ENCODE measurements at places on chromosomes 6 and 20.

DNA sequence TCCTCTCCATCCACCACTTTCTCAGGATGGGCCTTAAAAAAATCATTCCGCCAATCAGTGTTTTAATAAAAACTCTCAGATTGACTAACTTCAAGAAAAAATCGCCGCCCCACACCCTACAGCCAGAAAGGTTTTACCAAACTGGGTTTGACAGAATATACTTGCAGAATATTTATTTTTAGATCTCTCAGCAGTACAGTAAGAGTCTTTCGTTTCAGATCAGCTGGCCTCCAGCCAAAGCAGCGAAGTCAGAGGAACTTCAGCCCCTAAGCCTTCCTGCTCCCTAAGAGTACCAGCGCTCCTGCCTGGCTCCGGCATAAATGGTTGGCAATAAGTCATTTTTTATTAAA lies 24.7 kb downstream of the TBC1D7 start:
- no peak for DNase-seq

- no peak for DNase-seq
Measured at GRCh38 chr6:53679446-53679933, 13.9 kb upstream of the KLHL31 start.

DNA sequence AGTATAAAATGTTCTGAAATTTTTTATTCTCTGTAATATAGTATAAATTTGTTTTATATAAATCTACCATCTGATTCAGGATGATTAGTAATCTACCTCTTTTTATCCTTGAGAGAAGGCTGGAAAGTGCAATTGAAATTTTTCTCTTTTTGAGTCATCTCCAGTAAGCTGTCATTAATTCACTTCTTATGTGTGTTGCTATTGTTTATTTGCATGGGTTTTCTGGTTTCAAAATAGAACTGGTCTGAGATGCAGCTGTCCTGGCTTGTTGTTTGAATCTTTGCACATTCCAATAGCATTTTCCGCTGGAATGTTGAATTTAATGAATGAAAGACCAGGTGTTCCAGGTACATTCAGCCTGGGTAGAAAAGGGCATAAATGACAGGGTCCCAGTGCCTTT lies 24.3 kb upstream of the TAB2 start:
- DNase-seq, result no peak

GRCh38 chr6:148529010-148529409 lies 186.4 kb downstream of the SASH1 start:
- DNase-seq, result no peak

- DNase-seq, result no peak
Measured at GRCh38 chr20:38085026-38085425, 51.5 kb downstream of the RPRD1B start.

GRCh38 chr6:75478929-75479328 lies 14.7 kb downstream of the FILIP1 start:
- no peak for DNase-seq

GRCh38 chr20:31866221-31866620 lies 4.1 kb downstream of the DUSP15 start:
- DNase-seq, result no peak

Measured in activated T-cell treated with anti-CD3 and anti-CD28 coated beads for 1 hour (primary cell).